ENCODE measurements at places on chromosomes 16 and 17. TPM values are rescaled to one million over a fixed set of nuclear protein-coding genes. Genes with fewer than 3 reads are reported as not detected.

DNA sequence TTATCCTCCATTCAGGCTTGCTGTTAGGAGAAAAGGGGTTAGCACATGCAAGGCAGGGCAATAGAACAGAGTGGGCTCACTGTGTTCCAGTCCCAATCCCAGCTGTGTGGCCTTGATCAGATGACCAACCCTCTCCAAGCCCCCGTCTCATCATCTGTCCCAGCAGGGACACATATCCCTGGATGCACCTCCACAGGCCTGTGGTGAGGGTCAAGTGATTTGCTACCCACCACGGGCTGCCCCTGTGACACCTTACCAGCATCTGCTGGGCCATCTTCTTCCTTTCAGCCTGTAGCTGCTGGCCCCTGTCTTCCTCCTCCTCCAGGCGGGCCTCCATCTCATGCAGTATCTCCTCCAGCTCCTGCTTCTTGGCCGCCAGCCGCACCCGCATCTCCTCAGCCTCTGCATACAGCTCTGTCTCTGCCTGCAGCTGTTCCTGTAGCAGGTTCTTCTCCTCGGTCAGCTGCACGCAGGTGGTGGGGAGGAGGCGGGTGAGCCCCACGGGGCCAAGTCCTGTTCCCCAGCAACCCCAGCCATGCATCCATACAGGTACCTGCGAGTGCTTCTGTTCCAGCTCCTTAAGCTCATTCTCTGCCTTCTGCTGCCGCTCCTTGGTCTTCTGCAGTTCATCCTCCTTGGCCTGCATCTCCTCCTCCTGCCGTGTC is 91.3 kb downstream of the NDE1 start:
- no peak for DNase-seq

DNA sequence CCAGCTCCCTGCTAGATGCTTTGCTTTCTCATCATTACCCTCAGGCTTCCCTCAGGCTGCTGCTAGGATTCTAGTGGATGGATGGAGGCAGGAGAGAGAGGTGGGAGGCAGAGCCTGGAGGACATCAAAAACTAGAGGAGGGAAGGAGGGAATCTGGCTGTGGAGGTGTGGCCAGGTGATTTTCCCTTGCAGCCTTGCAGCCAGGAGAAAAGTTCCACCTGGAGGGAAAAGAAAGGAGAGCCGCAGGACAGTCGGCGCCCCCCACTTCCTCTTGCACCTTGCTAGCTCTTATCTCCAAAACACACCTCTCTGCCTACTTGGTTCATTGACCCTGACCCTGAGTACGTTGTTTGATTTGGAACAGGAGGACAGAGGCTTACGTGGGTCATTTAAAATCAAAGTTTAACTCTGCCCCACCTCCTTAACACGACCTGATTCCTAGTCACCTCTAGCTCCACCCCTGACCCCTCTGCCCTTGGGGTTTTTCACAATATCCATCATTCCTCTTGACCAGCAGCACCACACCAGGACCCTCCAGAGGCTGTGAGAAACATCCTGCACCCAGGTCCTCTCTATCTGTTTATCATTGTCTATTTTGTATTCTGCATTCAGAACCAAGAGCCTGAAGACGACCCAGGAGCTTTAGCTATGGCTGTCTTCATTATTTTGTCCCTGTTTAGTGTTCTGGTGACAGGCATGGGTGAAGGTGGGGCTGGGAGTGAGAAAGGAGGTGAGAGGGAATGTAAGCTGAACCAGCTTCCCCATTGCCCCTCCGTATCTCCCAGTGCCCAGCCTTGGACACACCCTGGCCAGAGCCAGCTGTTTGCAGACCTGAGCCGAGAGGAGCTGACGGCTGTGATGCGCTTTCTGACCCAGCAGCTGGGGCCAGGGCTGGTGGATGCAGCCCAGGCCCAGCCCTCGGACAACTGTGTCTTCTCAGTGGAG is 15.9 kb downstream of the AOC3 start:
- no peak for DNase-seq

DNA sequence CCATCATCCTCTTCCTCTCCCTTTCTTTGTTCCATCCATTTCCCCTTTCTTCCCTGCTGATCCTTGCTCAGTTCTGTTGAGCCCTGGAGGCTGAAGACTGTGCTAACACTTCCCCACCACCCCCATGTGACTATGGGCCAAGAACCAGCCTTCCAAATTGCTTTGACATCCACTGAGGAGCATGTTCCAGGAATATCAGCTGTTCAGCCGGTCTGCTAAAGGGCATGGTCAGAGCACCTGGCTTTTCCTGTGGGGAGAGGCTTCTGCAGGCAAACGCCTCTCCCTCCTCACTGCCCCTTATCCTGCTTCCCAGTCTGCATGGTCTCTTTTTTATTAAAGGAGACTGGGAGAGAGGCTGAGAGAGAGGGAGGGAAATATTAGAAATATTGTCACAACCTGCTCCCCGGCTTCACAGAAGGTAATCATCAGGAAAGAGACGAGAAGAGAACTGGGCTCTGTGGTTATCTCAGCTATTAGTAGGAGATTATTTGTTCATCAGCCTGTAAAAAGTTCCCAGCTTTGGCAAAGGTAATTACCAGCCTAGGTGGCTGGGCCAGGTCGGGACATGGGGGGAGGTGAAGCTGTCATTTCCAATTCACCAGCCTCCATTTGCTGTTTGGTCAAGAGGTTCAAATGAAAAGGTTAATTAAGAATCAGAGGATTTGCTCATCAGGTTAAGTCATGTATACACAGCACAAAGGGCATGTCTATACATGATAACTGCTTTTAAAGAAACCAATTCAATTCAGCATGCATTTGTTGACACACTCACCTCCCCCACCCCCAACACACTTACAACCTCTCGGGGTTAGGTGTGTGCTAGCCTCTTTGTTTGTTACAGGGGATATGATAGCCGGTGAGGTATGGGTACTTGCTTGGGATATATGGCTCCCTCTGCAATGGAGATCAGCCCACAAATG is 83.7 kb upstream of the CRHR1 start:
- no peak for DNase-seq

DNA sequence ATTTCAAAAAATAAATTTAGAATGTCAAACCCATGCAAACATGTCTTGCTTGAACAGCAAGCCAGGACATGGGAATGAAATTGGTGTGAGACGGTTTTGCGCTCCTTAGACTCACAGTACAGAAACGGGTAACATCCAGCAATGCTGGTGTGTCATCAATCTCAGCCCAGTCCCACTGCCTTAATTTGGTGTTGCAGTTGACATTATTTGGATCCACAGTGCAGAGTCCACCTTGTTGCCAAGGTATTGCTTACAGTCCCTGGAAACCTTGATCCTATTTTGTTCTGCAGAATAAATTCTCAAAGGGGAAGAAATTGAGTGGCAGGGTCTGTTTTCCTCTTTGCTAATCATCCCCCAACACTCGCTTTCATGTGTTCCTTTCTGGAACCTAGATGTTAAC is 311.6 kb upstream of the MON1B start:
- DNase-seq = no peak

DNA sequence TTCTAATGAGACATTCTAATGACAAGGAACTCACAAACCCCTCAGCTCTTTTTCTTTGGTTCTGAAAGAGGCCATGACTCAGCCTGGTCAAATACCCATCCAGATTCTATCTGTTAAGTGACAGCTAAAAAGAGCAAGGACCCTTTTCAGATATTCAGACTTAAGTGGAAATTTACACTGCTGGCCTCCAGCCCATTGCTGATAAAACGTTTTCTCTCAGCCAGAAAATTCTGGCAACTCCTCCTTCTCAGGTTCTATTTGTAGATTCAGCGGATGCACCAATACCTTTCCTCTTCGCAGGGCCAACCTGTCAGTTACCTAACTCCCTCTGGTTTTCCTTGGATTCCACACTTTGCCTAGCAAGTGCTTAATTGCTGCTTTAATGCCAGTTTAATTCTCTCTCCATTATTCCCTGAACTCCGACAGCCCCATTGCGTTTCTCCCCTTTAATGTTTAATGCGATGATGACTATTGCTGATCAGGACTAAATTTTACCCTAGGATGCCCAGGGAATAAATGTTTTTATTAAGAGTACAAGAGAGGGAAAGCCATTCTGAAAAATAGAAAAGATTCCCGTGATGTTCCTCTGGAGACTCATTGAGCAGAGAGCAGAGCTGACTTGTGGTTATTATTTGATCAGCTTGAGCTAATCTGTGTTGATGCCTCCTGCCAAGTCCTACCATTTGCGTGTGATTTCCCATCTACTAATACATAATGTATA is 35.9 kb upstream of the TOM1L1 start:
- no peak for DNase-seq

DNA sequence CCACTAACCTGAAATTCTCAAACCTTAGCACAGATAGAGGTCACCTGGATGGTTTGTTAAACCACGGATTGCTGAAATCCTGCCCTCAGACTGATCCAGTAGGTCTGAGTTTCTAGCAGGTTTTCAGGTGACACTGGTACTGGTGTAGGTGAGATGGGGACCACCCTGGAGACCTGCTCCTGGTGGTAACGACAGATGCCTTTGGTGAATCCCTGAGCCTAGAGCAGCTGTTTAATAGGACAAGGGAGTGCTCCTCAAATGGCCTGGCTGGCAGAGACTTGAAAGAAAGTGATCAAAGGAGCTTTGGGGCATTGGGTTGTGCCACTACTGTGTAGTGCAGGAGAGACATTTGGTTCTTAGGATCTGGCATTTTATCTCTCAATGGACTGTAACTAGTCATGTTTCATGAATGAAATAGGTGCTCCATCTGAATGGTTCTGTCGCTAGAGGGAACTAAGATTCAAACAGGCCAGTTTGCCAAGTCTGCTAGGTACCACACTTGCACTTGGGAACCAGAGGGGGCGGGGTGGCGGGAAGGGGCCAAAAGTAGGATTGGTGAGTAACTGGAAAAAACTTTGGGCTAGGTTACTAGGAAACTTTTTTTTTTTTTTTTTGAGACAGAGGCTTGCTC is 2.9 kb upstream of the IFI35 start:
- DNase-seq = no peak

DNA sequence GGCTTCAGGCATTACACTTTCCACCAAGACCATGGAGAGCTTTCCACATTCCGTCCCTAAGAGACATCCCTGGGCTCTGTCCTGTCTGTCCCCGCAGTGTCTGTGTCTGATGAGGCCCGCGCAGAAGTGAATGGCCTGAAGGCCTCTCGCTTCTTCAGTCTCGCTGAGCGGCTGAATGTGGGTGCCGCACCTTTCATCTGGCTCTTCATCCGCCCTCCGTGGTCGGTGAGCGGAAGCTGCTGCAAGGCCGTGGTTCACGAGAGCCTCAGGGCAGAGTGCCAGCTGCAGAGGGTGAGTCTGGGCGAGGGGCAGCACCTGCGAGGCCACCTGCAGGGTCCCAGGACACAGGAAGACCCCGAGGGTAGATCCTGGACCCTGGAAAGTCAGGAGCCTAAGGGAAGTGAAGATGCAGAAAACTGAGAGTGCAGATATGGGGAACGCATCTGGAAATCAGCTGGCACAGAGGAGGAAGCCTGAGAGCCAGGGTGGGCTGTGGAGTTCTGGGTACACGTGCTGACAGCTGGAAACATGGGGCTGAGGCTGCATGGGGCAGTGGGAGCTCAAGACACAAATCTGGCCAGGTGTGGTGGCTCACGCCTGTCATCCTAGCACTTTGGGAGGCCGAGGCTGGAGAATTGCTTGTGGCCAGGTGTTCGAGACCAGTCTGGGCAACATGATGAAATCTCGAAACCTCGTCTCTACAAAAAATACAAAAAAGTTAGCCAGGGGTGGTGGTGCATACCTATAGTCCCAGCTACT is 8.0 kb downstream of the CCNF start:
- DNase-seq = no peak

YBX2 gene
- 0.77 TPM for total RNA-seq

CALB2 gene
- total RNA-seq = 0.36 TPM

PERCC1 gene
- total RNA-seq = not detected

Measured in left ventricle myocardium inferior (tissue), 1 donor.